ENCODE measurements at places on chromosomes 13 and 19.

DNA sequence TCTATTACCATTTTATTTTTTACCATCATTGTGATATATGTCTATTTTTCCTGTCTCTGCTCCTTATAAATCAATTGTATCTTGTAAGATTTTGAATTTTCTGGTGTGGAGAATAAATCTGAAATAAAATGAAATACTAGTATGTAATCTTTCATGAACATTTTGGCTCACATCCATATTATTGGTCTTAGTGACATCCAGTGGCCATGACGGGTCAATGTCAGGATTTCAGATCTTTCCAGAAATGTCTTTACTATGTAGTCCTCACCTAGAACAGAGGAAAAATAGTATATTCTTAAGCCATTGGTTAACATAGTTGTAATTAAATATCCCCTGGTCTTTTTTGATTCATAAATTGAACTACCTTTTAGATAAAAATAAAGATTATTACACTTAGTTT, 109.8 kb upstream of the GPC6 start:
- no peak for DNase-seq

- no peak for DNase-seq
Observed at GRCh38 chr19:40954573-40954972, 36.5 kb upstream of the CYP2B6 start.

GRCh38 chr19:44582581-44583265, 30.6 kb upstream of the IGSF23 start:
- DNase-seq, result no peak

- DNase-seq, result no peak
Observed at GRCh38 chr13:33798023-33798422, 19.9 kb upstream of the RFC3 start.

DNA sequence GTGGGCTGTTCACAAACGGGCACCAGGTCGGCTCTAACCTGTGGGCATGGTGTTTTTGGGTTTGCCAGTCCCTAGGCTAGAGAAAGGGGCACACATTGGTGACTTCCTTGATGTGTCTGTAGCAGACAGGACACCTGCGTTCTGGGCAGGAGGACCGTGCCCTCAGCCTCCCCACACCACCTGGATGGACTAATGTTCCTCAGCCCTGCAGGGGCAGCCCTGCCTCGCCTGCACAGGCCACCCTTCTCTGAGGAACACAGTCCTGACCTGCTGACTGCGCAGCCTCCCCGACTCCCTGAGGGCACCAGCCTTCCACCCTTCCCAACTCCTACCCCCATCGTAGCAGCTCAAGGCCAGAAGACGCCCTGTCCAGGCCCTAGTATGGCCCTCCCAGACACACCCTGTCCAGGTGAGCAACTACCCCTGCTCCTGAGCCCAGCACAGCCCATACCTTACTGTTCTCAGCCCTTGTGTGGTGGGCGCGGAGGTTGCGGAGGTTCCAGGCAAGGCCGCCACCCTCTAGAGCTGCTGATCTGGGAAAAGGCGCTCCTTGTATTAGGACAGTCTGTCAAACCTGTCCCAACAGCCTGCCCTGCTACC, 55.7 kb downstream of the GGACT start:
- DNase-seq, result no peak

DNA sequence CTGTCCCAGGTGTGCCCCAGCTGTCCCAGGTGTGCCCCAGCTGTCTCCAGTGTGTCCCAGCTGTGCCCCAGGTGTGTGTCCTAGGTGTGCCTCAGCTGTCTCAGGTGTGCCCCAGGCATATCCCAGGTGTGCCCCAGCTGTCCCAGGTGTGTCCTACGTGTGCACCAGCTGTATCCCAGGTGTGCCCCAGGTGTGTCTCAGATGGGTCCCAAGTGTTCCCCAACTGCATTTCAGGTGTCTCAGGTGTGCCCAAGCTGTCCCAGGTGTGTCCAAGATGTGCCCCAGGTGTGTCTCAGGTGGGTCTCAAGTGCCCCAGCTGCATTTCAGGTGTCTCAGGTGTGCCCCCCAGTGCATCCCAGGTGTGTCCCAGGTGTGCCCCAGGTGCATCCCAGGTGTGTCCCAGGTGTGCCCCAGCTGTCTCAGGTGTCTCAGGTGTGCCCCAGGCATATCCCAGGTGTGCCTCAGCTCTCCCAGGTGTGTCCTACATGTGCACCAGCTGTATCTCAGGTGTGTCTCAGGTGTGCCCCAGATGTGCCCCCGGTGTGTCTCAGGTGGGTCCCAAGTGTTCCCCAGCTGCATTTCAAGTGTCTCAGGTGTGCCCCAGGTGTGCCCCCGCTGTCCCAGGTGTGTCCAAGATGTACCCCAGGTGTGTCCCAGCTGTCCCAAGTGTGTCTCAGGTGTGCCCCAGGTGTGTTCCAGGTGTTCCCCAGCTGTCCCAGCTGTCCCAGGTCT, 1.3 kb upstream of the GRK1 start:
- no peak for DNase-seq

DNA sequence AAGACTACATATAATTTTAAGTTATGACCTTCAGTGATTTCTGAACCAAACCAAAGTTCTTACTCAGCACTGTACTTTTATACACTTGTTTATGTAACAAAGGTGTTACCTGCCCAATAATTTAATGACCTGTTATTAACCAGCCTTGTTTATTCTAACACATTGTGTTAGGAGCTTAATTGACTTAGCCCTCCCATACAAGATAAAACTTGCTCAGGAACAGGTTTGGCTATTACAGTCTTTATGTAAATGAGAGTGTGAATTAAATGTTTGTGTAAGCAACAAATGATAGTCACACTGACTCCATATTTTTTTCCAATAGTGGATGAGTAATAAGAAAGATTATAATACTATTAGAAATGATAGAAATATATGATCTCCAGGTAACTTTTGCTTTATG, 51.8 kb upstream of the MYCBP2 start:
- DNase-seq, result no peak

DNA sequence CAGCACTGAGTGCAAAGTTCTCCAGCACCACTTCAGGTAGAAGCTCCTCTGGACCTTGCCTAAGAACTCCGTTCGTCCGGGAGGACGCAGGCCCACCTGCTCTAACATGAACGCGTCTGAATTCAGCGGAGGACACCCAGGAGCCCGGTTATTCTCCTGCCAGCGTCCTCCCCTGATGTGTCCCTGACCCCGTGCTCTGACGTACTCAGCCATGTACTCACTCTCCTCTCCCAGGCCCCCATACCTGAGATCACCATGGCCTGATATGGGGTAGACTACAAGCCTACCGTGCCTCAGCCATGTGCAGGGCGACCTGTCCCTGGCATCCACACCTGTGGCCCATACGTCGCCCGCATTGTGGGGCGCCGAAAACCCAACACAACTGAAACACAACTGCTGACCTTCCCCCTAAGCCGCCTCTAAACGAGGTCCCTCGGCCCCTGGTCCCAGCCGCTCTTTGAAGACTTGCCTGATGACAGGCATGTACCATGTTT, 744 bp upstream of the ZNF584 start:
- no peak for DNase-seq
